ENCODE measurements at places on chromosomes 4 and X.

- peak; percentile 9 for DNase-seq
These were observed 52.3 kb upstream of the NKX1-1 start for GRCh38 chr4:1458581-1458980.

DNA sequence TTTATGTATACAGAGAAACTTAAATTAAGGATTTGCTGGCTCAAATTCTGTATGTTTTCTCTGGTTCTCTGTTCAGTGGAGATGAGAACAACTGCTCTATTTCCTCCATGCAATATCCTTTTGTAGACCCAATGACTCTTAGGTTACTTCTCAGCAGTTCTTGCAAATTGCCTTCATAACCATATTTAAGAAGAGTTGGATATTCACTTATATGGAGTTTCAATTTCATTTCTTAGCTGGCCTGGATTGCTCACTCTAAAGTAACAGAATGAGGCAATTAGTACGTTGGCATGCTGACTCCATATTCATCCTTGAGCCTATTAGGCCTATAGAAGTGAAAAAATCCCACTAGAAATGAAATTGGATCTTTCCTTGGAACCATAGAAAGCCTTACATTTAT, 93.6 kb downstream of the DOCK11 start:
- DNase-seq, result no peak

DNA sequence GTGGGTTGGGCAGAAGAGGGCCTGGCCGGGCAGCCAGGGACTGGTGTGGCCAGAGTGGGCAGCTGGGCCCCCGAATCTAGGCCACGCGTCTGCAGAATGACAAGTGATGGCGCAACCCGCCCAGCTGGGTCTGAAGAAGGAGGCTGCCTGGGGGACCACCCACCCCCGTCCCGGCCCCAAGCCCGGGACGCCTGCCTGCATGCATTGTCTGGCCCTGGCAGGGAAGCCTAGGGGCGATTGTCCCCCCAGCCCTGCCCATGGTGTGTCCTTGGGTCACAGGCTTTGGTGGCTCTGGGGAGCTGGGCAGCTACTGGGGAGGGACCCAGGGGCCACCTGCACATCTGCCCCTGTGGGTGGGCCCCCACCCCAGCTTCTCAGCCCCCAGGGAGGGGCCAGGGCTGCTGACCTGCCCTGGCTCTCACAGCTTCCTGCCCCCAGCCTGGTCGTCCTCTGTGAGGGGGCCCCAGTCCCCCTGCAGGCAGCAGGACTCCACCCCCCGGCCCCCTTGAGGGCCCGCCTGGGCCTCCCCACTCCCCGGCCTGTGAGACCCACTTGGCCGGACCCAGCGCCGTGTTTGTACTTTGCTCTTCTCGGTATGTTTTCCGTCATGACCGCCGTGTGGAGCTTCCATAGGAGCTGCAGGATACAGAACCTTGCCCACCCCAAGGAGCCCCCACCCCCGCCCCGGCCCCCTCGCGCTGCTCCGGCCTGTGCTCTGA, 4.9 kb downstream of the FGFR3 start:
- no peak for DNase-seq

GRCh38 chr4:51842167-51842553, 793 bp upstream of the DCUN1D4 start:
- no peak for DNase-seq

GRCh38 chr4:113292371-113293042, 243.1 kb downstream of the ANK2 start:
- DNase-seq, result peak; percentile 70

GRCh38 chr4:155950461-155950860, 3.2 kb downstream of the CTSO start:
- DNase-seq, result no peak

GRCh38 chr4:154707877-154708276, 35.9 kb upstream of the LRAT start:
- no peak for DNase-seq

DNA sequence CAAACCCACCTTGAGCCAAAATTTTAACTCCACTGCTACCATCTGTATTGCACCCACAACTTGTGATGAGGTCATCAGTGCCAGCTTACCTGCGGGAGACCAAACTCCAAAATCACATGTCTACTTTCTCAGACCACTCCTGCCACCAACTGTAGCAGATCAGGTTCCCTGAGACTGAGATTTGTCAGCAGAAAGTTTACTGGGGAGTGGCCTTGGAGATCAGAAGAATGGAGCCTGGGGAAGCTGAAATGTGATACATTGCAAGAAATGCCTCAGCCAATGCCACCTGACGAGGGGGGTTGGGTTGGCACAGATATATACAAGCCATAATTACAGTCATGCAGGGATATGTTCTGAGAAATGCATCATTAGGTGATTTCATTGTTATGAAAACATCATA, 19.1 kb downstream of the HAUS3 start:
- peak; percentile 63 for DNase-seq

GRCh38 chrX:132953354-132953753, 5.1 kb downstream of the HS6ST2 start:
- no peak for DNase-seq

DNA sequence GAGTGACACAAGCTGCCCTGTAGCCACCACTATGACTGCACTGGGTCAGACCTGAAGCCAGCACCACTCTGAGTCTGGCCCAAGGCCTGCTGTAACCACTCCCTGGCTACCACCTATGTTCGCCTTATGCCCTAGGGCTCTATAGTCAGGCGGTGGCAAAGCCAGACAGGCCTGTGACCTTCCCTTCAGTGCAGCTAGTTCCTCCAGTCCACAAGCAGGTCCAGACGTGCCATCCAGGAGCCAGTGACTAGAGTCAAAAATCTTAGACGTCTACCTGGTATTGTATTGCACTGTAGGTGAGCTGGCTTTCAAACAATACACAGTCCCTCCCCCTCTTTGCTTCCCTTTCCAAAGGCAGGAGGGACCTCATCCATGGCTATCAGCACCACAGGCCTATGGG, 54.0 kb upstream of the RNF128 start:
- no peak for DNase-seq

- no peak for DNase-seq
These were observed 71.9 kb upstream of the STX18 start for GRCh38 chr4:4613641-4614286.

GRCh38 chr4:8725071-8725841, 132.7 kb downstream of the CPZ start:
- DNase-seq, result peak; percentile 20

DNA sequence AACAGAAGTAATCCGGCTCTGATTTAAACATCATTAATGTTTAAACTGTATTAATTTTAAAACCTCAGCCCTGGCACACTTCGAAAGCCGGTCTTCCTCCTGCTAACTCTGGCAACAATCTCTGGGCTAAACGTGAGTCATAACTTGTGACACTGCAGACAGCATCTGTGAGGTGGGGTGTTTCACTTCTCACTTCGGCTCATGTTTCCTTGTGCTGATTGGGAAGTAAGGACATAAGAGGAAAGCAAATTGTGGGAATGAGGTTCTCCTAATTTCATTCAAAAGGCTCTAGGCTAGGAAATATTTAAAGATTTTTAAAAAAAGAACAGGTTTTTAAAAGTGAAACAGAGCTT, 139.9 kb upstream of the USP9X start:
- peak; percentile 35 for DNase-seq

- DNase-seq, result no peak
These were observed 38.2 kb downstream of the FAM114A1 start for GRCh38 chr4:38905652-38906385.

- DNase-seq, result no peak
These were observed 192.4 kb upstream of the AR start for GRCh38 chrX:67351411-67351810.

DNA sequence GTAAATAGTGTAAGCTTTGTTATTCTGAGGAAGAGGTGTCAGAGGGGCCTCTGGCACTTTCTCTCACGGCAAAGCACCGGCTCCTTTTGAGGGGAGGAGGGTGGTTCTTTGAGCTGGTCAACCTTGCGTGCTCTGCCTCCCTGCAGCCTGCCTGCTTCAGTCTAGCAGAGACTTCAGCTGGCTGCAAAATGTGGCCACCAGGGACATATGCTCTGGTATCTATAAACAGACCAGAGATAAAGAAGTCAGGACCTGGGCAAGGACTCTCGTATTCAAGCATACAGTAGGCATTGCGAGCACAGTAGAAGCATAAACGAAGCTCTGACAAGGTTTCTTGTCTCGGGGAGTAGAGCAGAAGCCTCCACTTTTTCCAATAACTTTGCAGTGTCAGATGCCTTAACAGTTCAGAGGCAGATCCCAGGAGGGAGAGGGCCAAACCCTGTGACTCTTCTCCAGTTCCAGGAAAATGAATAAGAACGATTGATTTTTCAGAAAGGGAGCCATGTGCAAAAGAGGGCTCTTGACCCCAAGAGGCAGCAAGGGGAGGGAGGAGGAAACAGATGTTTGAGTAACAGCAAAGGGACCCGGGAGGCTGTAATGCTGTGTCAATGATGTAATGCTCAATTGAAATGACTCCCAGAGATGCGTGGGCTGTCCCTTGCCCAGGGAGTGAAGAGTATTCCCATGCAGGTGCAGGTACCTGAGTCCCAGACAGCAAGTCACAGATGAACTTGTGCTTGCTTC, 57.9 kb upstream of the TEX13D start:
- DNase-seq, result peak; percentile 2

- peak; percentile 66 for DNase-seq
These were observed 4.5 kb upstream of the CXCR3 start for GRCh38 chrX:71622576-71623450.

- DNase-seq, result no peak
These were observed 1.0 kb downstream of the LAMP2 start for GRCh38 chrX:120468071-120468470.

DNA sequence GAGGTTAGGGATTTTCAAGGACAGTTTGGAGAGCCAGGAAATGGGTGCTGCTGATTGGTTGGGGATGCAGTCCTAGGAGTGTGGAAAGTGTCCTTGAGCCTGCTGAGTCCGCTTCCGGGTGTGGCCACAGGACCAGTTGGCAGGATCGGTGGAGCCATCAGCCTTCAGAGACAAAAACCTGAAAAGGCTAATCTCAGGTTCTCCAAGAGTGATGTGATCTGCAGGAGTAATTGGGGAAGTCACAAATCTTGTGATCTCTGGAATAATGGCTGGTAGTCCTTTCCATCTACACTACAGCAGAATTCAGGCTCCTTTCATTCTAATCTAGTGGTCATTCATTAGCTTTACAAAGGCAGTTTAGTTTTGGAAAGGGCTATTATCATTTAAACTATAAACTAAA, 55.9 kb upstream of the BMP2K start:
- DNase-seq, result no peak

DNA sequence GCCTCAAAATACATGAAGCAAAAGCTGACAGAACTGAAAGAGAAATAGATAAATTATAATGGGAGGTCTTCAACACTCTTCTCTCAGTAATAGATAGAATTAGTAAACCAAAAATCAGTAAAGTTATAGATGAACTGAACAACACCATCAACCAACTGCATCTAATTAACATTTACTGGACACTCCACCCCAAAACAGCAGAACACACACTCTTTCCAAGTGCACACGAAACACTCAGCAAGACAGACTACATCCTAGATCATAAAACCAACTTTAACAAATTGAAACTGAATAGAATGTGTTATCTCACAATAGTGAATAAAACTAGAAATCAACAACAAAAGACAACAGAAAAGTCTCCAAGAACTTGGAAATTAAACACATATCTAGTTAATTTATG, 25.1 kb upstream of the TCEAL4 start:
- DNase-seq, result no peak

DNA sequence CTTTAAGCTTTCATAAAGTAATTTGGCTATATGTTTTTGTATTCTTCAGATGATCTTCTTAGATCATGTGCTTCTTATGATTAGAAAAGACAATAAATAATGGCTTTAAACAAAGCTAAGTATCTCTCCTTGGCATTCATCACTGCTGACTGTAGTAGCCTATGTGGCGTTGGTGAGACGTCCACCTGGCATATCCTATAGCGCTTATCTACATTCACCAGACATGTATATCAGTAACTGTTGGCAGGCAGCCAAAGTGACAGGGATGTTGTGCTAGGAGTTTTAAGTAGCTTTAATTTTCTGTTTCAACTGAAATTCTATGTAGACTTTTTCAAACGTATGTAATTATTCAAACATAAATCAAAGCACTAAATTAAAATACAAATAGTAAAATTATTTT, 276.4 kb downstream of the IL15 start:
- DNase-seq, result no peak

DNA sequence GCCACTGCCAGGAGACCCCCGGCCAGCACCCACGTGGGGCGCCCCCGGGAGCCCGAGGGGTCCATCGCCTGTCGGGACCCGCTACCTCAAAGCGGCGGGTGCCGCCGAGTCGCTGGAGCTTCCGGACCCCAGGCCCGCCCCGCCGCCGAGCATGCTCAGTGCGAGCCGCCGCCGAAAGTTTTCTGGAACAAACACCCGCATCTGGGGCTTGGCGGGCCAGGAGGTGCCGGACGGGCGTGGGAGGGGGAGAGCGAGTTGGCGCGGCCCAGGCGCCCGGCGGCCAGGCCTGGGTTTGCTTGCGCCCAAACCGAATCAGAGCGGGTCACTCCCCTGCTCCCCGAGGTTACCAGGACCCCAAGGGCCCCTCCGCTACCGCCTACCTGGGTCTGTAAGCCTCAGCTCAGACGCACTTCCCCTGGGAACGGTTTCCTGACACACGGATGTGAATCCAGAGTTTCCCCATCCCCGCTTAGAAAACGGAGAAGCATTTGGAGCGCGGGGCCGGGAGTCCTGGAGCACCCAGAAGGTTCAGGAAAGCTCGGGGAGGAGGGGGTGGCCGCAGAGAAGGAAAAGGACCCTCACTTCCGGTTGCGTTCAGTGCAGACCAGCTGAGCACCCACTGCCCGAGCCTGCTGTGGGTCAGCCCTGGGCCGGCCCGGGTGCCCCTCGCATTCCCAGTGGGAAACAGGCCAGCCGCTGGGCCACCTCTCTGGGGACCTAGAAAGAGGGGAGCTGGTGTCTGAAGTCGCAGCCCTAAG, at the start of gene EVC2:
EVC2 (minus strand) TSS at position 111 of the 758 bp plus-strand sequence; CDS start at position 65, 46 bp downstream.
- peak; percentile 69 for DNase-seq

Data from iPS-NIHi11 (cell line).